T-helper 17 cell (primary cell): ENCODE measurements at places on chromosomes 5 and 9. TPM values are rescaled to one million over a fixed set of nuclear protein-coding genes. Genes with fewer than 3 reads are reported as not detected.

DNA sequence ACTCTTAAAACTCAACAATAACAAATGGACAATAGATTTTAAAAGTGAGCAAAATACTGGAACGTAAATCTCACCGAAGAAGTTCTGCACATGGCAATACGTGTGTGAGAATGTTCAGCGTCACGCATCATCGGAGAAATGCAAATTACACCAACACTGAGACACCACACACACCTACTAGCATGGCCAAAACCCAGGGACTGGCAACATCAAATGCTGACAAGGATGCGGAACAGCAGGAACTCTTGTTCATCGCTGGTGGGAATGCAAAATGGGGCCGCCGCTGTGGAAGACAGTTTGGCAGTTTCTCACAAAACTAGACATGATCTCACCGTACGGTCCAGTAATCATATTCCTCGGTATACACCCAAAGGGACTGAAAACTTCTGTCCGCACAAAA is 21.6 kb upstream of the CLPTM1L start:
- H3K4me1 ChIP-seq = peaks cover 2% of the 10 kb centered on the region
- no peak overlapping the region for H3K4me3 ChIP-seq
- peaks cover 31% of the 10 kb centered on the region for H3K27me3 ChIP-seq
- no peak for DNase-seq
- no peak overlapping the region for H3K27ac ChIP-seq

The LMNB1 gene
- total RNA-seq = 21.6 TPM

The TMEM174 gene
- total RNA-seq = not detected

- no peak overlapping the region for H3K27ac ChIP-seq
- no peak for DNase-seq
- H3K27me3 ChIP-seq = no peaks in the 10 kb centered on the region
- H3K4me3 ChIP-seq = no peak overlapping the region
Measured at GRCh38 chr5:41809128-41809527, 61.1 kb downstream of the OXCT1 start.

DNA sequence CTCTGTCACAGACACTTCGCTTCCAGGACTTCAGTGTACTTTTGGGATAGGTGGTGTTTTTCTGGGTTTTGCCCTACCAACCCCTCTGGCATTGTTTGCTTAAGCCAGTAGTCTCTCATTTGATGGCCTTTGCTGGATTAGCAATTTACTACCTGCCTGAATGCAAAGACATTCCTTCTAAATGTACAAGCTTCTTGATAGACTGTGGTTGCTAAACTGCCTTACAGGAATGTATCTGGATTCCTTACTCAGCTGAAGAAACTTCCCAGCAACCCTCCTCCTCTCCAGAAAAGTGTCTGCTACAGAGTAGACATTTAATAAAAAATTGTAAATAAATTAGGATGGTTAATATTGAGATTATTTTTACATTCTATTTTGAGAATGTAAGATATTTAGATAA is 1916.7 kb downstream of the EFNA5 start:
- no peaks in the 10 kb centered on the region for H3K27me3 ChIP-seq
- no peak overlapping the region for H3K4me3 ChIP-seq
- no peak overlapping the region for H3K27ac ChIP-seq
- DNase-seq = no peak
- no peaks in the 10 kb centered on the region for H3K4me1 ChIP-seq
